Ovary (tissue), 10 donors: ENCODE measurements at places on chromosomes 13 and 19.

- H3K4me1 ChIP-seq, result no peaks in the 10 kb centered on the region
- H3K27me3 ChIP-seq, result no peaks in the 10 kb centered on the region
- DNase-seq, result no peak
- H3K27ac ChIP-seq, result no peak overlapping the region
- no peak overlapping the region for H3K4me3 ChIP-seq
These were observed 32.1 kb upstream of the SCEL start for GRCh38 chr13:77503398-77503797.

DNA sequence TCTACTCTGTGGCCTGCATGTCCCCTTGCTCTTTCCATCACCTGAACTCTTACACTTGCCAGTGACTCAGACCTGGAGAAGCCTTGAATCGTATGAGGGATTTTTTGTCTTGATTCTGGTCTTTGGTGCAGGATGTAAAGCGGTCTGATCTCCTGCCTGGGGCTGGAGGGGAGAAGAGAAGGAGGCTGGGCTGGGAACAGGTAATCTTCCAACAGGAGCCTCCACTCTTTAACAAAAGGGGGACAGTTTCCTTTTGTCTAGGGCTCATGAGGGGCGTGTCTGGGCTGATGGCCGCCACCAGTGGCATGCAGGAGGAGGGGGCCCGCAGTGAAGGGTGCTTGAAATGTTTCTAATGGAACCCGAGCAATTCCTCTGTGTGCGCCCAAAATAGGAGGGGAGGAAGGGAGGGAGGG lies 24.7 kb downstream of the NFIX start:
- DNase-seq, result no peak
- H3K36me3 ChIP-seq, result no peaks in the 10 kb centered on the region
- peak overlapping the region; percentile 64 for H3K27ac ChIP-seq

DNA sequence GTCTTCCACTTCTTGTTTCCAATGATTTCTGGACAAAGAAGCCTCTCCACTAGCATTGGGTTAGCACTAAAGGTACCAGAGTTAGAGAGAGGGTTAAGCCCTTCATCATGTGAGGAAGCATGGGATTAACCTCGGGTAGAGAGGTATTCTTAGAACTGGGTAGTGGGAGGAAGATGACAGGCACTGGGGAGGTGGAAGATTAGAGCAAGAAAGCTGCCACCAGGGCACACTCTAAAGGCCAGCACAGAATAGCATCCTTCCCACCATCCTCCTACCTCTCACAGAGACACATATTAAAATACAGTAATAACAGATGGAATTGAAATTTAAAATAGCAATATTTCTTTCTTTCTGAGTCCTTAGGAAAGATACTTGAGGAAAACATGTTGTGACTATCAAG lies 84.5 kb upstream of the PCDH20 start:
- no peaks in the 10 kb centered on the region for H3K4me1 ChIP-seq
- no peaks in the 10 kb centered on the region for H3K27me3 ChIP-seq
- H3K27ac ChIP-seq, result no peak overlapping the region
- DNase-seq, result no peak
- no peak overlapping the region for H3K4me3 ChIP-seq
- no peaks in the 10 kb centered on the region for H3K36me3 ChIP-seq

- H3K4me3 ChIP-seq, result no peak overlapping the region
- no peaks in the 10 kb centered on the region for H3K36me3 ChIP-seq
- peaks cover 4% of the 10 kb centered on the region for H3K4me1 ChIP-seq
These were observed 175.0 kb downstream of the RFC3 start for GRCh38 chr13:33992881-33993336.

- no peaks in the 10 kb centered on the region for H3K27me3 ChIP-seq
- peak overlapping the region; percentile 72 for H3K27ac ChIP-seq
- no peaks in the 10 kb centered on the region for H3K36me3 ChIP-seq
- H3K4me3 ChIP-seq, result peak overlapping the region; percentile 68
- H3K4me1 ChIP-seq, result peaks cover 19% of the 10 kb centered on the region
These were observed 1.0 kb downstream of the REX1BD start for GRCh38 chr19:18589380-18590272.

DNA sequence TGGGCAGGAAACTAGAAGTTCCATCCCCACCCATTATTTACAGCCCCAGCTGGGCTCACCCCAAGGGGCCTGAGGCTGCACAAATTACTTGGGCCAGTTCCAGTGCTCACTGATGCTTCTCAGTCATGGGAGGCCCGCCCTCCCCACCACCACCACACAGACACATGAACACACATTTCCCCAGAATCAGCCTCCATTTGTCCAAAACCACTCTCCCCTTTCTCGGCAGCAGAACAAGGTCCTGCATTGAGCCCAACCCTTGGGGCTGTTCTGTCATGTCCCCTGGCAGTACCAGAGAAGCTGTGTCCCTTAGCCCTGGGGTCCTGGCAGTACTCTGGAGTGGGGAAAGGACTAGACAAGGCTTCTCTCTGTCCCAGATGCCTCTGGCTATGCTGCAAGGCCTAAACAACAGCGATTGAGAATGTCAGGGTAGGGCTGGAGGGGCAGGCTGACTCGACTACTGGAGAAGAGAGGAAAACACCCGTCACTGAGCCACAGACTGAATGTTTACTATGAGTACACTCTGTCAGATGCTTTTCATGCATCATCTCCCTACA lies 21.8 kb downstream of the SAMD4B start:
- H3K27ac ChIP-seq, result peak overlapping the region; percentile 22
- no peaks in the 10 kb centered on the region for H3K27me3 ChIP-seq
- no peak overlapping the region for H3K4me3 ChIP-seq
- peaks cover 5% of the 10 kb centered on the region for H3K4me1 ChIP-seq
- no peak for DNase-seq

GRCh38 chr19:44657211-44657921 lies 13.7 kb downstream of the PVR start:
- peak; percentile 70 for DNase-seq
- no peak overlapping the region for H3K27ac ChIP-seq
- H3K27me3 ChIP-seq, result no peaks in the 10 kb centered on the region
- no peaks in the 10 kb centered on the region for H3K36me3 ChIP-seq
- no peaks in the 10 kb centered on the region for H3K4me1 ChIP-seq
- no peak overlapping the region for H3K4me3 ChIP-seq

GRCh38 chr13:99653526-99653925 lies 152.3 kb downstream of the TM9SF2 start:
- no peak overlapping the region for H3K27ac ChIP-seq
- DNase-seq, result no peak
- H3K27me3 ChIP-seq, result no peaks in the 10 kb centered on the region
- no peaks in the 10 kb centered on the region for H3K4me1 ChIP-seq

- peak overlapping the region; percentile 70 for H3K4me3 ChIP-seq
- no peaks in the 10 kb centered on the region for H3K36me3 ChIP-seq
- H3K27ac ChIP-seq, result peak overlapping the region; percentile 95
These were observed 514 bp downstream of the PCID2 start for GRCh38 chr13:113207890-113208420.

- no peaks in the 10 kb centered on the region for H3K27me3 ChIP-seq
- no peaks in the 10 kb centered on the region for H3K36me3 ChIP-seq
- DNase-seq, result no peak
- H3K4me3 ChIP-seq, result no peak overlapping the region
- no peaks in the 10 kb centered on the region for H3K4me1 ChIP-seq
These were observed 258.5 kb downstream of the DLEU7 start for GRCh38 chr13:50584856-50585580.

DNA sequence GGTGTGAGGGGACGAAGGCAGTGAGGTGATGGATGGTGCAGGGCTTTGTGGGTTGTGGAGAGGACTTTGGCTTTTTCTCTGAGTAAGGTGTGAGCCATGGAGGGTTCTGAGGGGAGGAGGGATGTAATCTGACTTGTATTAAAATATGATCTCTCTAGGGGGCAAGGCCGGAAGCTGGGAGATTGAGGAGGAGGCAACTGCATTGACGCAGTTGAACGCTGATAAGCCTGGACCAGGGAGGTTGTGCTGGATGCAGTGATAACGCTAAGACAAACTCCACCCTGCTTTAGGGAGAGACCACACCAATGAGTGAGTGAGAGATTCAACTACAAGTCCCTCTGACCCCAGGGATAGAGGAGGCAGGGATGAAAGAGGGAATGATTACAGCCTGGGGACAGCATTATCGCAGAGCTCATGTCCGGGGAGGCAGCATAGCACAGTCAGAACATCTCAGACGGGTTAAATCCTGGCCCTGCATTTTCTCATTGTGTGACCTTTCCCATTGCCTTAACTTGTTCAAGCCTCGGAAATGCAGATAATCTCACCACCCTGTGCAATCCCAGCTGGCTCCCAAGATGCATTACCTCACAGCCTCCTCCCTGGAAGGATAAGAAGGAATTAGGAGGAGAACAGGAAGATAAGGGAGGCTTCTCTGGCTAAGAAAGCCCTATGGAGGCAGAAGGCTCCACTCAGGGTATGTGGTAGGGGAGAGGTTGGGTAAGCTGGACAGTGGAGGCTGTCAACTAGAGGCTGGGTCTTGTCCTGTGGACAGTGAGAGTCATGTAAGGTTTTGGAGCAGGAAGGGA lies 124.2 kb downstream of the CACNA1A start:
- no peak overlapping the region for H3K27ac ChIP-seq
- no peaks in the 10 kb centered on the region for H3K4me1 ChIP-seq
- H3K36me3 ChIP-seq, result no peaks in the 10 kb centered on the region
- no peaks in the 10 kb centered on the region for H3K27me3 ChIP-seq

GRCh38 chr19:48248081-48248833 lies 7.5 kb downstream of the CARD8 start:
- H3K36me3 ChIP-seq, result no peaks in the 10 kb centered on the region
- no peak for DNase-seq
- H3K4me1 ChIP-seq, result no peaks in the 10 kb centered on the region
- no peak overlapping the region for H3K4me3 ChIP-seq
- H3K27me3 ChIP-seq, result no peaks in the 10 kb centered on the region

DNA sequence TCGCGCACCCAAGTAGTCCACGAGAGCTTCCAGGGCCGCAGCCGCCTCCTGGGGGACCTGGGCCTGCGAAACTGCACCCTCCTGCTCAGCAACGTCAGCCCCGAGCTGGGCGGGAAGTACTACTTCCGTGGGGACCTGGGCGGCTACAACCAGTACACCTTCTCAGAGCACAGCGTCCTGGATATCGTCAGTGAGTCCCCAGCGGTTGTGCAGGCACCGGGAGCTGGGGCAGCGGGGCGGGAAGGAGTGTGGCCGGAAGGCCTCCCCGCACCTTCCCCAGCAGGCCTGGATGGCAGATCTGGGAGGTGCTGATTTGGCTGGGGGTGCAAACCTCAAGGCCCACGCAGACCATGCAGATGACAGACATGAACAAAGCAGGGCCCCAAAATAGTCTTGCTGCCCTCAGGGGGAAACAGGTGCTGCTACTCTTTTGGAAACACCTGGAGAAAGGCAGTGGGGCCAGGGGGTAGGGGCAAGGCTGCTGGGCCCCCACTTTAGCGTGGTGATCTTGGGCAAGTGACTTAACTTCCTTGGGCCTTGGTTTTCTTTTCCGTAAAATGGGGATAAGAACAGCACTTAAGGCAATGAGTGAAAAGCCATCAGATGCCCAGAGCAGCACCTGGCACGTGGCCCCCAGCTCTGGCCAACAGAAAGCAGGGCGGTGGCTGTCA lies 4.0 kb downstream of the MAG start:
- H3K27me3 ChIP-seq, result no peaks in the 10 kb centered on the region
- H3K27ac ChIP-seq, result no peak overlapping the region
- no peaks in the 10 kb centered on the region for H3K4me1 ChIP-seq
- no peaks in the 10 kb centered on the region for H3K36me3 ChIP-seq
- no peak overlapping the region for H3K4me3 ChIP-seq

- peaks cover 4% of the 10 kb centered on the region for H3K4me1 ChIP-seq
- DNase-seq, result no peak
- H3K27ac ChIP-seq, result no peak overlapping the region
These were observed 25.1 kb upstream of the MEIS3 start for GRCh38 chr19:47444388-47444821.

- no peaks in the 10 kb centered on the region for H3K36me3 ChIP-seq
- H3K4me3 ChIP-seq, result no peak overlapping the region
- DNase-seq, result no peak
- H3K4me1 ChIP-seq, result no peaks in the 10 kb centered on the region
- no peak overlapping the region for H3K27ac ChIP-seq
These were observed 329.5 kb downstream of the KCNRG start for GRCh38 chr13:50344717-50345116.

DNA sequence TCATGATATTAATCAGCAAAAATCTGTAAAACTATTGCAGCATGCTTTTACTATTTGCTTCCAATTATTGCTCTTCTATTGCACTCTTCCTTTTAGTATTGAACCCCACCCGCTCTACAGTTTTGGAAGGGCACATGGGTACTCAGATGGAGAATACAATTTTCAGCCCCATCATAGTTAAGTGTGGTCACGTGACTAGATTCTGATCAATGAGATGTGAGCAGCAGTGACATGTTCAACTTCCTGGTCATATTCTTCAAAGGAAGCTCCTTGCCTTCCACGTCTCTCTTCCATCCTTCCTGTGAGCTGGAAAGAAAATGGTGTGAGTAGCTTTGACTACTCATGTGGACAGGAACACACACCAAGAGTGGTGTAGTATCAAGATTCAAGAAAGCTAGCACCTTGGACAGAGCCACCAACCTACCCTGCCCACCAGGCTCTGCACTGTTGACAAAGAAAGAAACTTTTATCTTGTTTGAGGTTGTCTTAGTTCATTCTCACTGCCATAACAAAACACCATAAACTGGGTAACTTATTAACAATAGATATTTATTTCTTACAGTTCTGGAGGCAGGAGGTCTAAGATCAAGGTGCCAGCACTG lies 3.8 kb upstream of the FGF14 start:
- no peak overlapping the region for H3K27ac ChIP-seq
- no peaks in the 10 kb centered on the region for H3K27me3 ChIP-seq
- H3K4me1 ChIP-seq, result no peaks in the 10 kb centered on the region

GRCh38 chr19:57675881-57676280 lies 5.9 kb upstream of the ZNF551 start:
- no peaks in the 10 kb centered on the region for H3K36me3 ChIP-seq
- no peak overlapping the region for H3K27ac ChIP-seq
- no peaks in the 10 kb centered on the region for H3K27me3 ChIP-seq
- no peaks in the 10 kb centered on the region for H3K4me1 ChIP-seq
- no peak overlapping the region for H3K4me3 ChIP-seq

DNA sequence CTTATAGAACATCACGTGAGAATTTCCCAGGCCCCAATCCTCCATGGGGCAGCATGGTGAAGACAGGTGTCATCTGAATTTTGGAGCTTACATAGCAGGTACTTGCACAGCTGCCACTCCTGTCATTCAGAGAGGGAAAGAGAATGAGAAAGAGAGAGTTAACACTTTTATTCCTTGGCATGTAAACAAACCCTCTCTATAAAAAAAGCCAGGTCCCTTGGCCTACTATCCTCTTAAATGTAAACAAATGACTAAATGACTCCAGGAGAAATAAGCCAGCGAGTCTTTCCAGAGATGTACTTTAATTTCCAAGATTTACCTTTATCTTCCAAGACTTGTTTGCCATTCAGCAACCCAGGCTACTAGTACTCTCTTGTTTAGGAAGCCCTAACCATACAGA lies 195.3 kb upstream of the HTR2A start:
- DNase-seq, result no peak
- no peaks in the 10 kb centered on the region for H3K36me3 ChIP-seq
- H3K4me3 ChIP-seq, result no peak overlapping the region
- H3K27ac ChIP-seq, result no peak overlapping the region
- H3K4me1 ChIP-seq, result no peaks in the 10 kb centered on the region
- H3K27me3 ChIP-seq, result no peaks in the 10 kb centered on the region
